ENCODE measurements at places on chromosomes 7 and 10.

GRCh38 chr10:26881600-26882331, 21.0 kb upstream of the ABI1 start:
- DNase-seq = no peak

- DNase-seq = no peak
Measured at GRCh38 chr7:67597161-67597560, 600.5 kb downstream of the TYW1 start.

GRCh38 chr7:151276666-151277590, 28.4 kb upstream of the SMARCD3 start:
- peak; percentile 26 for DNase-seq

DNA sequence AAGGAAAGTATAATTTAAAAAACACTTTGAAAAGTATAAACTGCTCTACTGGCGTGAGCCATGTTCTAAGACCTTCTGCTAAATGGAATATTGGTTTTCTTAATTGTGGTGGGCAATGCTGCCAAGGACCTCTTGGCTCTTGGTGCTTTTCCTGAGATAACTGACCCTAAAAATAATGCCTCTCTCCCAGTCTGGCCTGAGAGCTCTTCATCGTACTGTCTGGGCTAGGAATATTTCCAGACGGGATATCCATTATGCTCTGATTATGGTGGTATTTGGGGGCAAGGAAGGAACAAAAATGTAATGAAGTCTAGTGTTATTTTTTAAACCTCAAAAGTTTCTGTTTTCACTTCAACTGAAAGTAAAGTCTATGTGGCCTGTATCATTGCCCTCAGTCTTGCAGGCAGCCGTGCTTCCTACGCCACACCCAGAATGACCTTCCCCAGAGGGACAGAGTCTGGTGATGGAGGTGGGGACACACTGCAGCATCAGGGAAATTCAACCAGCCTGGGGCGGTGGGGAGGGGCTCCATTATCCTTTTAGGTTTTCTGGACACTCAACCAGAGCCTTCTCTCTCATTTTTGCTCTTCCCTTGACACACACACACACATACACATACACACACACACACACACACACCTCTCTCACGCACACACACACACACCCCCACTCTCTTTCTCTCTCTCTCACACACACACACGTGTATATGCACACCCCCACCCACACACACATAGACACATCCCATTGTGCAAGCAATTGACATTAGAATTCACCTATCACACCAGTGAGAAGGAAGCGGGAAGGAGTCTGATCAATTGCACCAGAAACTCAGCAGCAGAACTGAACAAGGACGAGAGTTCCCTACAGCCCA, 99.6 kb downstream of the LRRC18 start:
- no peak for DNase-seq

- no peak for DNase-seq
Measured at GRCh38 chr7:33157311-33157710, 27.9 kb downstream of the BBS9 start.

- no peak for DNase-seq
Measured at GRCh38 chr7:155490697-155491628, 33.0 kb downstream of the EN2 start.

DNA sequence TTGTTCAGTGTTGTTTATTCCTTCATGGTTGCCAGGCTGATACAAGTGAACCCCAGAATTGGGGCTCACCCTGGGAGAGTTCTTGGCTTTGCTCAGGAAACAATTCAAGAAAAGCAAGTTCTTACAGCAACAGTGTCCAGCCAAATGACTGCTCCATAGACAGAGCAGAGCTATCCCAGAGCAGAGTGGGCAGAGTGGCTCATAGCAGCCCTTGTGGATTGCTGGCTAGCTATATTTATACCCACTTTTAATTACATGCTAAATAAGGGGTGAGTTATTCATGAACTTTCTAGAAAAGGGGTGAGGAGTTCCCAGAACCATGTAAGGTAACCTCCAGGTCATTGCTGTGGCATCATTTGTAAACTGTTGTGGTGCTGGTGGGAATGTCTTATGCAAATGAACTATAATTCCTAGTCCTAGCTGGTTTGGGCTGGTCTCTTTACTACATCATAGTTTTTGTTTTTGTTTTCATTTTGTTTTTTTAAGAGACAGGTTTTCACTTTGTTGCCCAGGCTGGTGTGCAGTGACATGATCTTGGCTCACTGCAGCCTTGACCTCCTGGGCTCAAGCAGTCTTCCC, 59.9 kb upstream of the HBP1 start:
- no peak for DNase-seq

- DNase-seq = no peak
Measured at GRCh38 chr7:132498319-132498718, 78.0 kb downstream of the PLXNA4 start.

DNA sequence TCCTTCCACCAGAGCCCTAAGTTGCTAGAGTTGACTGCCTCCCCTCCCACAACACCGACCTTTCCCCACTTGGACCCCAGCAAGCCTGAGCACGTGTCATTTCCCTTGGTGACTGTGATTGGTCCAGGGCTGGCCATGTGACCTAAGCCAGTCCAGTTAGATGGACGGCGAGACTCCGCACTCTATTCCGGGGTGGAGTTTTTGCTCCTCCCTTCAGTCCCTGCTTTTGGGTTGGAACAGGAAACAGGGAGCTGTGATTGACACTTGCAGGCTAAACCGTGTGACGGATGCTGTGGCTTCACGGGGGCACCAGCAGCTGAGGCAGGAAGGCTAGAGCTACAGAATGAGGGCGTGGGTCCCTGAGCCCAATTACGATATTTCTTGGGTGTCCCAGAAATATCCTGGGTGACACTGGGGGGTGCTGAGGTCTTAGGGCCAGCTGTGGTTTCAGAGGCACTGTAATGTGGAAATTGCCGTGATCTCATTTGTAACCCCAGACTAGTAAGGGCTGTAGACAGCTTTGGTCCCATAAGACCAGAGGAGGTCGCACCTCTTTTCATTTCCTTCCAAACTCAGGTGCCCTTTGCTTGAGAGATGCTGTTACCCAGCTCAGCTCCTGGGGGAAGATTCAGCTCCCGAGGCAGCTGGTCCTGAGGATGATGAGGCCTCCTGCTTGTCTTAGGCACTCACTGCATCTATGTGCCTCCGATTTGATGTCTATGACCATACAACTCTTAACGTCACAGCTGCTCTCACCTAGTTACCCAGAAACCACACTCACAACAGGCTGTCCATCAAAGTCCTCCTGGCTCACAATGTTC, 102.7 kb upstream of the NPTX2 start:
- no peak for DNase-seq

DNA sequence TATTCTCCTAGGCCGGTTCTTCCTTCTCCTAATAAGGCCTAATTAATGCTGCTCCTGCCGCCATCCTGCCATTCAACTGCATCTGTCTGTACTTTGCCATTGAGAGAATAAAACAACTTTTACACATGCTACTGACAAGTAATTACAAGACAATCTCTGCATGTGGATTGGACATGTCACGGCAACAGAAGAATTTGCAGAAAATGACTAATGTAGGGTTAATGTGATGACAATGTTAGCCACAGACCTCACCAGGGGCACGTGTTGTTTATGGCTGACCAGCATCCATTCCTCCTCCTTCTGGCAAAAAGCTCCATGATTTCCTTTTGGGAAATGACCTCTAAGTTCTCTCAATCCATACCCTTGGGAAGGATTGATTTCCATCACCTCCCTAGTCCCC, 58.0 kb downstream of the NEBL start:
- no peak for DNase-seq

- no peak for DNase-seq
Measured at GRCh38 chr7:5636446-5636835, 145.0 kb downstream of the RNF216 start.
